ENCODE measurements at places on chromosomes 1 and 21. TPM values are rescaled to one million over a fixed set of nuclear protein-coding genes. Genes with fewer than 3 reads are reported as not detected.

GRCh38 chr21:45178971-45179370 lies 104.6 kb downstream of the ADARB1 start:
- DNase-seq, result no peak

PKLR gene
- 0.51 TPM for total RNA-seq

DNA sequence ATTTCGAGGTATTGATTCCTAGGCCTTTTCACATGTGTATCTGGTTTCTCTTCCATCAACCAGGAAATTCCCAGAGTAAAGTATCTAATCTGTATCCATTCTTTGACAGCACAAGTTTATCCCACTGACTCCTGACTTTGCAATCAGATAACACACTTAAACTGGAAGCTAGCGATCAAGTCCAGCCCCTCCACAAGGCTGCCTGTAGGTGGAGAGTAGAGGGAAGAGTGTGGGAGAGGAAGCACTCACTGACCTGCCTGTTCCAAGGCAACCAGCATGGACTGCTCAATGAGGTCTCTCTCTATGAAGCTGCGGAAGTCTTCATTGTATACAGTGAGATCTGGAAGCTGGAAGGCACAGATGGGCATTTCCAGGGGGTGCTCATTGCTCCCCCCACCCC lies 30.4 kb upstream of the MTMR11 start:
- DNase-seq, result no peak

DNA sequence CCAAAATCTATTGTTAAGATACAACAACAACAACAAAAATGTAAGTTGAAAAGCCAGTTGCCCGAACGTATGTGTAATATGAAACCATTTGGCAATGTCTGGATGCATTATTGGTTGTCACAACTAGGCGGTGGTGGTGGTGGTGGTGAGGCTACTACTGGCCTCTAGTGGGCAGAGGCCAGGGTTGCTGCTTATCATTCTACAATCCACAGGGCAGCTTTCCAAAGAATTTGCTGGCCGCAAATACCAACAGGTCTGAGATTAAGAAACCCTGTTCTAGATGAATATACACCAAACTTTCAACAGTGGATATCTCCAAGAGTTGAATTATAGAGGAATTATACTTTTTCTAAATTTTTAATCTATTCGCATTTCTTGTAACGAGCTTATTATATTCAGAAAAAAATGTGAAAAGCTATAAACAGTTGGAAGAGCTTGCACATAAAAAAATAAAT lies 26.8 kb upstream of the ZNF697 start:
- no peak for DNase-seq

DNA sequence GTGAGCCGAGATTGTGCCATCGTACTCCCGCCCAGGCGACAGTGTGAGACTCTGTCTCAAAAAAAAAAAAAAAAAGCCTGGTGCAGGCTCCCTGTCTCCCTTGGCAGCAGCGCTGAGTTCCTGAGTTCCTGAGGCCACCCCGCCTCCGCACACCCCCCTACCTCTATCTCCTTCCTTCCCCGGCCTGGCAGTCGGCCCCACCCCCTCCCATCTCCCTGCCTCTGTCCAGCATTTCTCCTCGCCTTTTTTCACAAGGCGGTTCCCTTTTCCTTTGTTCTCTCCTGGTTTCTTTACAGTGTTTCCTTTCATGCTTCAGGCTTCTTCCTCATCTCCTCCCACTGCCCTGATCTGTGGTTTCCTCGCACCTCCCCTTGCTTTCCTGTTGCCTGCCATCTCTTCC lies 2.7 kb downstream of the RORC start:
- DNase-seq, result no peak

- DNase-seq, result no peak
These were observed 36.1 kb downstream of the PLXNA2 start for GRCh38 chr1:208208132-208208487.

DNA sequence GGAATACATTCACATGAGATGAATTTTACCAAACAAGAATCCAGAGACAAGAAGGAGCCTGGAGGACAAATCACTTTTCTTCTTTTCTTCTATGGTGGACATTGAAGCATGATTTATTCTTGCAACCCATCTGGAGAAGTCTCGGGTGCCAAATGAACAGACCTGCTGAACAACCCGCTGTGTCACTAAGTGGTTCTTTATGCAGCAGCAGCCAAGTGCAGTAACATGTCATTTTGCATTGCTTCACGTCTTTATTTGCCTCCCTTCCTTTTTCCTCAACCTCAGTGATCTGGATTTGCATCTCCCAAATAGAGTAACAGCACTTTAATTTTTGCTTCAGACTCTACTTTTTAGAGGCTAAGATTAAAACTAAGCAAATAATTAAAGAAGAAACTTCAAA lies 50.0 kb upstream of the TENT5C start:
- DNase-seq, result no peak

- DNase-seq, result no peak
These were observed 84.2 kb downstream of the SPATA46 start for GRCh38 chr1:162292422-162292849.

DNA sequence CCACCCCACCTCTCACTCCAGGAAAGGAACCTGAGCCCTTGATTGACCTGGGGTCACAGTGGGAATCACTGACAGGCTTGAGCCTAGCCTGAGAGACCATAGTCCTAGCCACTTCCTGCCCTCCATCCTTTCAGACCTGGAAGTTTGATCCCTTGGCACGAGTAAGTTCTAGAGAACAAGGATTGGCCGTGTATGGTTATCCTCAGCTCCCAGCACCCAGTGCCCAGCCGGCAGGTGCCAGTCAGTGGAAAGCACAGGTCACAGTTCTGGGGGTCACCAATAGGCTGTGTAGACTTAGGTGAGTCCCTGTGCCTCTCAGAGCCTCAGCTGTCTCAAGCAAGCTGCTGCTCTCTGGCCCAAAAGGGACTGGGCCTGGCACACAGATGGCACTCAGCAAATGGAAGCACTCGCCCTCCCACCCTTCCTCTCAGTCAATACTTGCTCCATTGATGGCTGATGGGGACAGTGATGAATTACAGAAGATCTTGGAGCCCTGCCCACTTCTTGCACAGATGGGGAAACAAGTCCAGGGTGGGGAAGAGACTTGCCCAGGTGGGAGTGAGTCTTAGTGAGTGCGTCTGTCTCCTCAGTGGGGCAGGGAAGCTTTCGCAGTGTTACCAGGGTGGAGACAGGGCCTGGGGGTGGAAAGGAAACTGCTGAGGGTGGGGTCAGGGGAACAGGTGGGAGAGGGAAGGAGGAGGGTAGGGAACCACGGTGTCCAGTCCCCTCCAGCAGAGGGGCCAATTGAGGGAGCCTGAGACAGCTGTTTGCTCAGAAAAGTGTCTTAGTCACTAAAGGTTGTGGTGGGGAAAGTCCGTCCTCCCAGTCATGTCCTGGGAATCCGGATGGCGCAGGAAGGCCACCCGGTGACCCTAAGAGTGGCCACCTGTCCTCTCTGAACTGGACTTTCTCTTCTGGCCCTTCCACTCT lies 2.6 kb upstream of the KCNQ4 start:
- DNase-seq, result no peak

RIMKLA gene
- not detected for total RNA-seq

DNA sequence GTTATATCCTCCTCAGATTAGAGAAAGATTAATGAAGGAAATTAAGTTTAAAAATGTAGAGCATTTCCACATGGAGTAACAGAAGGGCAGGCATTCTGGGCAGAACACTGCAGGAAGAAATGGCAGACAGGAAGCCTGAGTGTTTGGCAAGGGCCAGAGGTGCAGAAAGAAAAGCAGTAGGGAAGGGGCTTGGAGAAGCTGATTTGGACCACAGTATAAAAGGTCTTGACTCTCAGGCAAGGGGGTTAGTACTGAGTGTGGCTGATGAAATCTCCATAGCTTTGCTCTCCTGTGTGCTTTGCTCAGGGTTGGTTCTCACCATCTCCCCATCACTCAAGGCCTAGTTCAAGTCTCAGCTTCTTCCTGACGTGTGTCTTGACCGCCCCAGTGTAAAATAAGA lies 80.2 kb downstream of the SLC45A1 start:
- DNase-seq, result no peak

- DNase-seq, result no peak
These were observed 98.3 kb downstream of the COQ8A start for GRCh38 chr1:227038401-227038800.

GRCh38 chr1:154483941-154484803 lies 17.8 kb upstream of the TDRD10 start:
- DNase-seq, result no peak

ZBTB21 gene
- 19.6 TPM for total RNA-seq

HLX gene
- total RNA-seq, result not detected

GRCh38 chr1:2983706-2984398 lies 37.4 kb upstream of the ACTRT2 start:
- DNase-seq, result no peak

- DNase-seq, result no peak
These were observed 137.6 kb downstream of the ZMYM4 start for GRCh38 chr1:35406103-35406502.

DNA sequence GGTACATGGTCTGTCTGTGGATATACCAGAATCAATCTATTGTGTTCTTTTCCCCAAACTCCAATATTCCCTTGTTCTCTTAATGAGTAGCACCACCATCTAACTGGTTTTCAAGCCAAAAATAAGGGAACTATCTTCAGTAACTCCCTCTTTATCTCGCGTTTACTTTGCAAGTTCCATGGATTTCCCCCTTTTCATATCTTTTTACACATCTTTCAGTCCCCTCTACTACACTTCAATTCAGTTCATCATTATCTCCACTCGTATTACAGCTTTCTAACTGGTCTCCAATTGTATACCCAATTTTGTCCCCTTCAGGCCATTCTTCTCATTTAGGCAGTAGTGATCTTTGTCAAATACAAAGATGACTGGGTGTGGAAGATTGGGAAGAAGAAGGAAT lies 4.1 kb upstream of the TMCO1 start:
- no peak for DNase-seq

DNA sequence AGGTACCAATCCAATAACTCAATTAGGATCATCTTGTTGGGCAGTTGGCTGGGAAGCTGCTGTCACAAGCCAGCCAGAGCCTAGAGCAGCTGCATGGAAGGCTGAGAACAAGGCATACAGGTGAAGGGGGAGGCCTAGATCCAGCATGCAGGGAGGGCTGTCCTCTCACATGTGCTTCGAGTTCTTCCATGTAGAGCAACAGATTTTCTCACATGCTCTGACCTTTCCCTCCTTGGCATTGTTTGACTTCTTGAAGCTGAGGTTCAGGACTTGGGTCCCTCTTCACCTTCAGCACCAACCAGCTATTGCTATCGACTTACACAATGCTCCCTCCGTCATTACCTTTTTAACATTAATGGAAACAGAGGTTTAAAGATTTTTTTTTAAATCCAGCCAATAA lies 257.7 kb downstream of the ATG4C start:
- no peak for DNase-seq

MAB21L3 gene
- total RNA-seq, result not detected

IL6R gene
- not detected for total RNA-seq

FLG2 gene
- not detected for total RNA-seq

CD53 gene
- 180 TPM for total RNA-seq
